ENCODE measurements at places on chromosomes 3 and 15. TPM values are rescaled to one million over a fixed set of nuclear protein-coding genes. Genes with fewer than 3 reads are reported as not detected.

DNA sequence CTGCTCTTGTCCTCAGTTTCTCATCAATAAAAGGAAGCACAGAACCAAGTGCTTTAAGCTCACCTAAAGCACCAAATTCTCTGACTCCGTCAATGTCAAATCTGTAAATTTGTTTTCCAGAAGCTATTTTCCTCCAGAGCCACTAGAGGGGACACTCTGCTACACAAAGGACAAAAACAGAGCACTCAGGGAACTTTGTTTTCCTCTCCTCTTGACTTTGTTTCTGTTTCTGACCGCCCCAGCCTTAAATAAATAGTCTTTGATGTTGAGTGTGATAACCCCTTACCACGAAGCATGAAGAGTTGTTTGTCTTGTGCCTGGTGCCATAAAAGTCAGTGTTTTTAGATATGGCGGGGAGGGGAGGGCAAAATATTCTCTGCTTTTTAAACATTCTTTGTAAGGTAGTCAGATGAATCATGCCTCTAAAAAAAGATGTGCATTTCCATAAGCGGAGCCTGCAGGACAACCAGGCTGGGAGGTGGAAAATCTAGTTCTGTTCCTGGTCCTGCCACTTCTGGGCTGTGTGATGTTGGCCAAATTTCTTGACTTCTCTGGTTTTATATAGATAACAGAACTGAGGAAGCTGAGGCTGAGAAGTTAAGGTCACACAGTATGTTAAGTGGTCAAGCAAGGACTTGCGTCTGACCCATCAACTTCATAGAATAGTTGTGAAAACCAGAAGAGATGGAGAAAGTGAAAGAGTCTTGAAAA, 7.3 kb upstream of the ZBTB38 start:
- no peaks in the 10 kb centered on the region for H3K36me3 ChIP-seq
- H3K27ac ChIP-seq: no peak overlapping the region
- peak; percentile 98 for DNase-seq
- H3K27me3 ChIP-seq: no peaks in the 10 kb centered on the region

CKMT1A gene
- 0.13 TPM for total RNA-seq

DNA sequence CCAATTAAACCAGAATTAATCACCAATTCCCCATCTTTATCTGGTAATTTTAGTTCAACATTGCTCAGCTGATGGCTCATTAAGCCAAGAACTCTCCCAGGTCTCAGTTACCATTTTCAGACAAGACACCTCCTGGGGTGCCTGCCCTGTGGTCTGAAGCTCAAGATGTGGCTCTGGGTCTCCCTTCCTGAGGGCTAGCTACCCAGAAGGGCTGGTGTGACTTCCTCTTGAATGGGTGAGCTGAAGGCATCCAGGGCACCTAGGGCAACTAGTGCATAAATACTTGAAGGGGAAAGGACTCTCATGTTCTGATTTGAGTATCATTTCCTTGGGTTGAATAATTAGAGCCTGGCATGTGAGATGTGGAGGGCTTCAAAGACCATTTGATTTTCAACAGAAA, 6.7 kb upstream of the TM4SF1 start:
- H3K4me1 ChIP-seq: peaks cover 82% of the 10 kb centered on the region
- H3K27ac ChIP-seq: peak overlapping the region; percentile 100
- H3K27me3 ChIP-seq: no peaks in the 10 kb centered on the region

ATP10A gene
- 0.36 TPM for total RNA-seq

- no peak overlapping the region for H3K4me3 ChIP-seq
- H3K36me3 ChIP-seq: no peaks in the 10 kb centered on the region
- no peak for DNase-seq
- H3K27ac ChIP-seq: no peak overlapping the region
- no peaks in the 10 kb centered on the region for H3K27me3 ChIP-seq
Measured at GRCh38 chr3:137347132-137347531, 389.3 kb downstream of the IL20RB start.

DNA sequence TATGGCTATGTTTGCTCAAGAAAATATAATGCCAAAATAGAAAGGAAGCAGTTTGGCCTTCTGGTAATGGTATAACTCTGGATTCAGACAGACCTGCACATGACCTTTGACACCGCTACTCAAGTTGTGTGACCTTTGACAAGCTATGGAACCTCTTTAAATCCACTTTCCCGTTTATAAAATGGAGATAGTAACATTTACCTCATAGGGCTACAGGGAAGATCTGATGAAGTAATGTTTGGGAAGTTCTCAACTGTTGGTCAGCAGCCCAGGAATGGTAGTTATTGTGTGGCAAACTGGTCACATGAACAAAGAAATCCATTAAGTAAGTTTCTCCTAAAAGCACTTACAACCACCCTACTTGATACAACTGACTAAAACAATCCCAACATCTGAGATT, 95.1 kb upstream of the PHLDB2 start:
- H3K36me3 ChIP-seq: no peaks in the 10 kb centered on the region
- H3K4me3 ChIP-seq: no peak overlapping the region
- H3K27ac ChIP-seq: no peak overlapping the region
- peaks cover 52% of the 10 kb centered on the region for H3K4me1 ChIP-seq

ZNF80 gene
- total RNA-seq: not detected

GRK7 gene
- total RNA-seq: not detected

DNA sequence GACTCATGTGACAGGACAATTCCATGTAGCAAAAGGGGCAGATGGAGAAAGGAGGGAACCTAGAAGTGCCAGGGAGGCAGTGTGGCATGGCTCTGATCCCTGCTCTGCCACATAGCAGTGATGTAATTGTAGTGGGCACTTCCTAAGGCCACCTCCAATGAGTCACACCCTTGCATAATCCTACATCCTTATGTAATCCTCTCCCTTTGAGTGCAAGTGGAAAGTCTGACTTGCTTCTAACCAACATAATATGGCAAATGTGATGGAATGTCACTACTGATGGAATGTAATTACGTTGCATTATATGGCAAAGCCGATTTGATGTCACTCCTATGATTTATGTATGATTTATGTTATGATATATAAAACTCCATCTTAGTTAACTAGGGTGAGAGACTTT, 72.9 kb upstream of the ATP2C1 start:
- no peaks in the 10 kb centered on the region for H3K27me3 ChIP-seq
- peak; percentile 24 for DNase-seq
- no peaks in the 10 kb centered on the region for H3K4me1 ChIP-seq
- H3K27ac ChIP-seq: no peak overlapping the region
- H3K4me3 ChIP-seq: no peak overlapping the region

SPTSSB gene
- total RNA-seq: 0.84 TPM

BFSP2 gene
- total RNA-seq: not detected

- H3K27me3 ChIP-seq: no peaks in the 10 kb centered on the region
- H3K4me1 ChIP-seq: no peaks in the 10 kb centered on the region
- DNase-seq: no peak
- H3K27ac ChIP-seq: no peak overlapping the region
- no peaks in the 10 kb centered on the region for H3K36me3 ChIP-seq
Measured at GRCh38 chr3:181615666-181616065, 96.1 kb upstream of the SOX2 start.

DNA sequence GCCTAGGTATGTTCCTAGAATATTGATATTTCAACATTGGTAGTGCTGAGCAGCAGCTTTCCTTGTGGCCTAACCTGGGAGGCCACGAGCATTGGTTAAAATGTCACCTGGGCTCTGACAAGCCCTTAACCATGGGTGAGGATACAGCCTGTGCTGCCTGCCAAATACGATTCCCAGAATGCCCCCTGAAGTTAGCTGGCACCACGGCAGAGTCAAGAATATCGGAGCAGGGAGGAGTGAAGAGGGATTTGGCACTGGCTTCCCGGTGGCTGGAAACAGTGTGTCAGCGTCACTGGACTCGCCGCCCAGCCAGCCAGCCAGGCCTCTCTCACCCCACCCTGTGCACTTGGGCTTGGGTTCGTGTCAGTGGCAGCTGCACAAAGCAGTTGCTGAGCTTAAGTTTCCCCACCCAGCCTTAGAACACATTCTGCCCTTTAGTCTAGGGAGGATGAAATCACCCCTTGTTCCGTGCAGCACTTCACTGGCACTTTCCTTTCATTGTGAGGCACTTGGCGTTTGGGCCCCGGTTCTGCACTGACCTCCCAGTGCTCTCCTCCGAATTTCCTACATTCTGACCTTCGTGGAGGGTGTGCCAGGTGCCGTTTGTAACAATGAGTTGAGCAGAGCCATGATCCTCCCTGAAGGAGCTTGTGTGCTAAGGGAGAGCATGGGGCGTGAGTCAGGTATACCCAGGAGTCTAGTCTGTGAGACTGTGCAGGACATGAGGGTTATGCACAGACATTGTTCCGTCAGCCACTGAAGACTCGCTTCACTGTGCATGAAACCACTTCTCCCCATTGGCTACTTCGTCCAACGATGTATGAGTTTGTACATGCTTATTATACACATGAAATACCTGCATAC, 152.8 kb upstream of the BHLHE40 start:
- 0 out of 3 replicates have a peak, but pooled peaks cover 7% of the 10 kb centered on the region for H3K36me3 ChIP-seq
- no peak overlapping the region for H3K27ac ChIP-seq
- peaks cover 25% of the 10 kb centered on the region for H3K4me1 ChIP-seq
- no peak overlapping the region for H3K4me3 ChIP-seq

GRCh38 chr3:9955611-9956352, 3.6 kb upstream of the PRRT3 start:
- no peak overlapping the region for H3K4me3 ChIP-seq
- H3K27ac ChIP-seq: no peak overlapping the region
- no peaks in the 10 kb centered on the region for H3K36me3 ChIP-seq
- H3K4me1 ChIP-seq: peaks cover 38% of the 10 kb centered on the region
- no peak for DNase-seq

- H3K27me3 ChIP-seq: no peaks in the 10 kb centered on the region
- no peak overlapping the region for H3K27ac ChIP-seq
- H3K4me1 ChIP-seq: no peaks in the 10 kb centered on the region
- DNase-seq: no peak
- no peak overlapping the region for H3K4me3 ChIP-seq
- peaks cover 100% of the 10 kb centered on the region for H3K36me3 ChIP-seq
Measured at GRCh38 chr3:48409291-48410201, 20.3 kb downstream of the PLXNB1 start.
